Activated T-cell treated with anti-CD3 and anti-CD28 coated beads, Interleukin-2, amount 50 U/mL, for 1 hour (primary cell): ENCODE measurements at places on chromosomes 2 and 18.

GRCh38 chr2:201347138-201347537 is 10.0 kb downstream of the FLACC1 start:
- no peak for DNase-seq

DNA sequence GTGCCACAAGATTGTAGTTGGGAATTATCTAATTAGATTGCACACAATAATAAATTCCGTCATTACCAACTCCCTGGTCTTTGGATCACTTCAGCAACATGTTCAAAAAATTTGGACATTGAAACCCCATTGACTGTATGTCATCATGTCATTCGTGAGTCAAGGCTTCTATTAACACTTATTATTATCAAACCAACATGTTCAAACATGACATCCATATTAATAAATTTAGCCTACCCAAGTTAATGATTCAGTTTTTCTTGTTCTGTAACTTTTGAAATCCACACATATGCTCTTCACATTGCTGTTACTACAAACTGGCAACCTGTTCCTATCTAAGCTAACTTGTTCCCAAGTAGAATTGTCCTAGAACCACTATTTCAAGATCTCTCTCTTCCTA is 1142.7 kb upstream of the SLC39A10 start:
- DNase-seq: no peak

- no peak for DNase-seq
Observed at GRCh38 chr2:148531235-148531634, 113.3 kb upstream of the EPC2 start.

DNA sequence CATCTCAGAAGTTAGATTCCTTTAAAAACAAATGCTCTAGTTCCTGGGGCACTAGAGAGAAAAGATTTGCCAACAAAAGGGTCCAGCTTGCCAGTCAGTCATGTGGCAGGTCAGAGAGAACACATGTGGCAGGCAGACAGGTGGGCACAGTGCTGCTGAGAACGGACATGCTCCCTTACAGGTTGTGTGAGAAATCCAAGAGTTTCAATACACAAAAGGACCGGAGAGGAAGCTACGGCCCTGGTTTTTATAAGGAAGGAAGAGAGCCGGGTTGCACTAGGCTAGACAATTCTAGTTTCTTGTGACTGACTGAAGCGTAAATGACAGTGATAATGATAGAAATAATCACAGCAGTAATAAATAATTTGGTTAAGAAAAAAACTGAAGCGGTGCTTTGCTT is 18.3 kb downstream of the CDC42EP3 start:
- no peak for DNase-seq

DNA sequence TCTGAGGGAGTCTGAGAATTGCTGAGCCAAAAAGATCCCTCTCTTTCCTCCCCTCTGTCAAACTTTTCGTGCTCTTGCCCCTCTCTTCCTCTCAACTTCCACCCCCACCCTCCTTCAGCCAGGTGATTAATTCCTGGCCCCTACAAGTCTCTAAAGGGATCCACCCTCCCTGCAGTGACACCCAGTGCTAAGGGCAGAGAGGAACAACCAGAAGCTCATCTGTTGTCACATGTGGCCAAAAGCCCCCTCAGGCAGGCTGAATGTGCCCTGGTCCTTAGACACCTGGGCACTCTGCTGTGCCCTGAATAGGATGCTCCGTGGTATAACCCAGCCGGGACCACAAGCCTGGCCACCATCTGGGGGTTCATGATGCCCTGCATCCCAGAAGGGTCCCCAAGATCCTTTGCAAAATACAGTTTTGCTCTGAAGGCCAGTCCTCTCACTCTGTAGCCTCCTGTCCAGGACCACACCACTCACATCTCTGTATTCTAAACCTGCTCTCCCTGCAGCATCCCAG is 234.4 kb downstream of the BCL11A start:
- no peak for DNase-seq

GRCh38 chr2:202090530-202090929 is 17.5 kb downstream of the KIAA2012 start:
- DNase-seq: no peak

GRCh38 chr2:37267685-37268084 is 36.2 kb downstream of the NDUFAF7 start:
- no peak for DNase-seq

GRCh38 chr2:190121971-190122370 is 59.4 kb upstream of the MSTN start:
- DNase-seq: no peak

DNA sequence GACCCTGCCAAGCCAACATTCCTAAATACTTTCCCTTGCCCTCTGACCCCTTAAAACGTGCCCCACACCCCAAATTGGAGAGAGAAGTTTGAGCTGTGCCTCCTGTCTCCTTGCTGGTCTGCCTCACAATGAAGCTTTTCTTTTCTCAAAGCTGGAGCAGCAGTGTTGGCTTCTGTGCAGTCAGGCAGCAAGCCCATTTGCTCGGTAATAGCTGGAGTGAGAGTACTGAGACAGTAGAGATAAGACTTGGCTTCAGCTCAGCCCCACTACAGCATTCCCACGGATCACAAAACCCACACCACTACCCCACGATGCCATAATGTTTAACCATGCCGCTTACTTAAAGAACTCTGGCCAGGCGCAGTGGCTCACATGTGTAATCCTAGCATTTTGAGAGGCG is 73.0 kb downstream of the NCAPH start:
- no peak for DNase-seq

DNA sequence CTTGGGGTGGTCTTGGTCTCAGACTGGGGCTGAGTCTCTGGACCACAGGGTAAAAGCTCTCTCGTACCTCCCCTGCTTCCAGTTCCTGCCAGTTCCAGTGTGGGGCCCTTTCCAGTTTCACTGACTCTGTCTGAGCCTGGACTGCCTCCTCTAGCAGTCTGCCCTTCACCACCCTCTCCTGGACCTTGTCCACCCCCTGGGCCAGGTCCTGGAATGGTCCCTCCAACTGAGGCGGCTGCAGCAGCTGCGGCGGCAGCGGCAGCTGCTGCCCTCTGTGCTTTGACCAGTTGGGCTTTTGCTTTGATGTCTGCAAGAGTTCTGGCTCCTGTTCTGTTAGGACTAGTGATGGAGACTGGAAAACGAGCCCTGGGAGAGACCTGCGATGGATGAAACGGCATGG is 70.7 kb upstream of the DTNB start:
- DNase-seq: no peak

GRCh38 chr18:35653392-35654135 is 72.0 kb downstream of the GALNT1 start:
- DNase-seq: no peak

DNA sequence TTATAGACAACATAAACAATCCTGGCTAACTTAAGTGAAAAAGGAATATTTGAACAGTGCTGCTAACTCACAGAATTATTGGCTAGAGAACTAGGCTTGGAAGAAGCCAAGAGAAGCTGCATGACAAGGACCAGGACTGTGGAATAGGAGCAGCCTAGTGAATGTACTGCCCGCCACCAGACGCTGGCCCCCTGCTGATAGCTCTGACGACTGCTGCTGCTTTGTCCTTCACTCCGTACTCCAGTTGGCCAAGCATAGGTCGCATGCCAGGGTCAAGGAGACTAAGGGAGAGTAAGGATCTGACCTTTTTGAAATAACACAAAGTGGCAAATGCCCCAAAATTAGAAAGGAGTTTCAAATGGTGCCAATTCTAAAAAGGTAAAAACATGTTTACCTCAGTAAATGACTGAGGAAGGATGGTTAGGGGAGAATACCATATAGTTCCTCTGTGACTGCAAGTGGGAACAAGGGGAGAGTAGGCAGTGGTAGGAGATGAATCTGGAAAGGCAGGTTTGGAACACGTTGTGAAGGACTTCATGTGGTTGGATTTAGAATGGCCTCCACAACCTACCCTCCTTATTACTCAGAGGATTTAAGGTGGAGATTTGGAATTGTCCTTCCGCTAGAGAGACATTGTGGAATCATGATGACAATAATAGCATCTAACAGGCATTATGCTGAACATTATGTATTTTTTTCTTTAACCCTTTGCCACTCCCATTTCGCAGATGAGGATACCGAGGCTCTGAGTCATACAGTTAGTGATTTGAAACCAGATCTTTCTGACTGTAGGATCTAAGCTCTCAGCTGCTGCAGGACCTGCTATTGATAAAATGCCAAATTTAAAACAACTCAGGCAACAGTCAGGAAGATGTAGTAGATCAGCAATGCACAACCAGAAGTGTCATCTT is 19.5 kb downstream of the STRADB start:
- DNase-seq: no peak

GRCh38 chr18:42437646-42438045 is 482.6 kb downstream of the PIK3C3 start:
- DNase-seq: no peak

GRCh38 chr2:70133491-70134322 is 46.4 kb downstream of the PCBP1 start:
- no peak for DNase-seq

GRCh38 chr18:475202-476031 is 25.1 kb downstream of the COLEC12 start:
- no peak for DNase-seq

DNA sequence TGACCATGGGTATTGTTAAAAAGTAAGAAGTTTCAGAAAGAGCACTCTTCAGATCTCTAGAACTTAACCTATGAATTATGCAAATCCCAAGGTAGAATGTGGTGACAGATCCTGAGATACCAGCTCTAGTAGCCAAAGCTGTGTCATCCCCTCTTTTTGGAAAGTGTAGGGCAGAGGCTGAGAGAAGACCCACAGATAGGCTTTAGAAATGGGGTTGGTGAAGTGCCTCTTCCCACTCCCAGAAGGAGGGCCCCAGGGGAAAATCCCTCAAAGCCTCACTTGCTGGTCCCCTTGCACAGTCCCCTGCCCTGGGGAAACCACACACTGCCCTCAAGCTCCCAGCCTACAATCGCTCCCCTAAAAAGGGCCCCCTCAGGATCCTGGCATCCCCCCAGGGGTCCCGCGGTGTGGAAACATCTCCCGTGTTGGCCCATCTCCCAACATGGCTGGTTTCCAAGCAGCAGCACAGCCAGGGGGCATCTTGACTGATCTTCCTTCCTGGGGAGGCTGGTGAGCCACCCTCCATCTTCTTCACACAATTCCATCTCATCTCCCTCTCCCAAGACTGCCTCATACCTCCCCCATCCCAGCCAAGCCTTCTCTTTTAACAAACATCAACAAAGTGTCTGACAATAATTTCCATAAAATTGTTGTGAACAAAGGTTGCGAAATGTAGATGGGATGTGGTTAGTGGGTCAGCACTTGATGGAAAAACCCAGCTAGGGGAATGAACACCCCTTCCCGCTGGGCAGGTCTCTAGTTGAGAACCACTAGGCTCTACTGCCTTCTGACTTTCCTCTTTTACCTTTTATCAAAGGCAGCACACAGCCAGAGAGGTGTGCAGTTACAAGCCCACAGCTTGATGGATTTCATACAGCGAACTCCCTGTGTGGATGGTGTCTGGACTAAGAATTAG is 25.1 kb downstream of the MAL start:
- DNase-seq: no peak

GRCh38 chr18:80244956-80245730 is 2.2 kb downstream of the PARD6G start:
- no peak for DNase-seq

- DNase-seq: no peak
Observed at GRCh38 chr2:33505966-33506365, 29.5 kb downstream of the RASGRP3 start.

GRCh38 chr2:76159042-76159648 is 448.4 kb upstream of the GCFC2 start:
- DNase-seq: no peak

DNA sequence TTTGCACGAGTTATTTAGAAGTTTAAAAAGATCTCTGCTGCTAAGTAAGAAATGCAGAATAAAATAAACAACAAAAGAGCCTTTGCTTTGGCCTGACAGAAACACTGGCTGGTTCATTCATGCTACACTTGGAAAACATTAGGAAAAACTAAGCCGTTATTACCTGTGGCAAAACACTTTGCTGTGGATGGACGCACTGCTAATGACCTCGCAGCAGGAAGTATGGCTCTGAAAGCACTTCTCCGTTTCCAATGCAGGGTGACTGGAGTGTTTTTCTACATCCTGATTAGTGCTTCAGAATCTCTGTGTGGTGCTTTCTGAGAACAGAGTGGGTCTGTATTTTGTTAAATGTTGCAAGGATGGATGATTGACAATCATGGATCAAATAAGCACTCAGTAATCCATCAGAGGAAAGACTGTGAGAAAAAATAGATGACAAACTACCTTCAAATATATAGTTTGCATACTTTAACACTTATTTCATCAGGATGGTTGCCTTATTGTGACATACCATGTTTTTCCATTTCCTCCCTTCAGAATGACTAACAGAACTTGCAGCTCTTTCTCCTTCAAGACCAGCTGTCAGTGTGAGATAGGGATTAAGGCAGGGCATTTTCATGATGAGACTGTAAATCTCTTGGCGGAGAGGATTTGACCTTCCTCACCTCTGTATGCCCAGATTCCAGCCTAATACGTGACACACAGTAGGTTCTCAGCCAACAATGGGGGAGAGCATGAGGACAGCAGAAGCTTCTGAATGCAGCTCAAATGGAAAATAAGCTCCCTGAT is 38.0 kb downstream of the LINC00305 start:
- no peak for DNase-seq

- DNase-seq: no peak
Observed at GRCh38 chr2:116935097-116935814, 879.2 kb upstream of the DDX18 start.

DNA sequence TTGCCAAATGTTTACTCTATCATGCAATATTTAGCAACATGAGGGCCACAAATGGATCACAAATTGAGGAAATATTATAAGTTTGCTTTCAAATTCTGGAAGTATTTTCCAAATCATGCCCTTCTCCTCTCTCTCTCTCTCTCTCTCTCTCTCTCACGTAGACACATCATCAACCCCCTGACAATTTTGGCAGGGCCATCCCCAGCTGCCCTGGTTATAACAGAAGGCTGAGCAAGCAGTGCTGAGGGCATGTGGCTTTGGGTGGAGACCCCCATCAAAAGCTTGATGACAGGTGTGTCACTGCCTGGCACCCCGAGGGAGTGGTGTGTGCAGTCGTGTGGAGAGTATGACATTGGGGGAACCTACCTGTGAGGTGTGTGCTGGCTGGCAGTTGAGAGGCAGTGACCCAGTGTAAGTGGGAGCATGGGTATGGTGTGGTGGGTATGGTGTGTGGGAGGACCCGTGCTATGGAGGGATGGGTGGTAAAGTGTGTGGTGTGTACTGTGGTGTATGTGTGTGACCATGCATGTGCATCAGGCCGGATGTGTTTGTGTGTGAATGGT is 224.5 kb downstream of the TTC32 start:
- no peak for DNase-seq

DNA sequence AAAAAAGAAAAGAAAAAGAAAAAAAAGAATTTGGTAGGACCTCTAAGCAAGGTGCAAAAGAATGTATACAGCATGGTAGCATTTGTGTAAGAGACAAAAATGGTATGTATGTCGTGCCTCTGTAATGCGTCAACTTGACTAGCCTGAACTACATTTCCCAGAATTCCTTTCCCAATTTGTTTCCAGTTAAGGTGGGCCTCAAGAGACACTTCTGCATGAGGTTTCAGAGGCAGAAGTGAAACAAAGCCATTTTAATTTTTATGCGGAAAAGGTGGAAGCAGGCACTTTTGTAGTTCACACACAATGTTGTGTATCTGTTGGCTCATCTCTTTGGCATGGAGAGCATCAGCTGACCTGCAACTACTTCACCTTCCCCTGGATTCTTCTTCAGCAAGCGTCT is 56.5 kb upstream of the PAPOLG start:
- DNase-seq: no peak

GRCh38 chr18:11518788-11519685 is 90.4 kb upstream of the SLC35G4 start:
- DNase-seq: no peak
